G401 (cell line): ENCODE measurements at places on chromosomes 7 and 10. TPM values are rescaled to one million over a fixed set of nuclear protein-coding genes. Genes with fewer than 3 reads are reported as not detected.
A peak's percentile ranks its signal among the peaks of the same experiment; 100 is the strongest.

TMEM270 gene
- total RNA-seq = not detected in 2 replicates

SLC29A4 gene
- total RNA-seq = 12.5 and 15.1 TPM in 2 replicates

ABCB4 gene
- not detected in 2 replicates for total RNA-seq

VWDE gene
- total RNA-seq = 0.37 TPM in 1 of 2 replicates, not detected in the other

DNA sequence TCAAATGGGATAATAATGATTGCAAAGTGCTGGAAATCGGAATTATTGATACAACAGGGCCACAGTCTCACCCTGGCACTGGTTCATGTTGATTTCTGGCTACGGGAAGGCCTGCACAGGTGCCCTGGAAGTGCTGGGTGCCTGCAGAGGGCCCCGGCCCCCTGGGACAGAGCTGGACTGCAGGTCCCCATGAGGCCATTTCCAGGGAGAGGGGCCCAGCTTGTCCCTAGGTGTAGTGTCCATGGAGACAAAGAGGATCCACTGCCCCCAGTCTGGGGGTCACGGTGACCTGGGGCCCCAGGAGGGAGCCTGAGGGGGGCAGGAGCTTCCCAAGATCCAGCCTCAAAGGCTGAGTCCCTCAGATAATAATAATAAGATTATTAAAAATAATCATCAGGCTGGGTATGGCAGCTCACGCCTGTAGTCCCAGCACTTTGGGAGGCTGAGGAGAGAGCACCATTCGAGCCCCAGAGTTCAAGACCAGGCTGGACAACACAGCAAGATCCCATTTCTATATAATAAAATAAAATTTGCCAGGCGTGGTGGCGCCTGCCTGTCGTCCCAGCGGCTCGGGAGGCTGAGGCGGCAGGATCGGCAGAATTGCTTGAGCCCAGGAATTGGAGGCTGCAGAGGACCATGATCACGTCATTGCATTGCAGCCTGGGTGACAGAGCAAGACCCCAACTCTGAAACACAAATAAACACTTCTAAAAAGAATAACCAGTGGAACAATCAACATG is 98.1 kb downstream of the MICALL2 start:
- DNase-seq = no peak

CLDN12 gene
- 20.1 and 22.8 TPM in 2 replicates for total RNA-seq

SLC16A9 gene
- total RNA-seq = 10.2 and 12.9 TPM in 2 replicates

DNA sequence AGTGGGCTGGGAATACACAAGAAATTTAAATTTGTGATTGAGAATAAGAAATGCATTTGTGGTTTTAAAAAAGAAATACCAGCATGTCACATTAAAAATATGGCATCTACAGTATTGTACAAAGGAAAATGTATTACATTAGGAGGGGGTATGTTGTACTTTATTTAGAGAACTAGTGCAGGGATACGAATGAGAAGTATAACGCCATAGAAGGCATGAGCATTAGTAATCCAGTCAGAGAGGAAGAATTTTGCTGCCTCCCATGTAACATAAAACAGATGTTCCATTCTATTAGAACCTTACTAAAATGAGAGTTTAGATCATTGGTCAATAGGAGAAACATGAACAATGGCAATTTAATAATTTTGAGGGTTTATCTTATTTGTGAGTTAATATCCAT is 182.2 kb downstream of the ADK start:
- DNase-seq = no peak

RNF148 gene
- total RNA-seq = not detected in 2 replicates

LEP gene
- not detected in 2 replicates for total RNA-seq

- no peak for DNase-seq
Measured at GRCh38 chr7:16891874-16892643, 10.3 kb upstream of the AGR3 start.

DNA sequence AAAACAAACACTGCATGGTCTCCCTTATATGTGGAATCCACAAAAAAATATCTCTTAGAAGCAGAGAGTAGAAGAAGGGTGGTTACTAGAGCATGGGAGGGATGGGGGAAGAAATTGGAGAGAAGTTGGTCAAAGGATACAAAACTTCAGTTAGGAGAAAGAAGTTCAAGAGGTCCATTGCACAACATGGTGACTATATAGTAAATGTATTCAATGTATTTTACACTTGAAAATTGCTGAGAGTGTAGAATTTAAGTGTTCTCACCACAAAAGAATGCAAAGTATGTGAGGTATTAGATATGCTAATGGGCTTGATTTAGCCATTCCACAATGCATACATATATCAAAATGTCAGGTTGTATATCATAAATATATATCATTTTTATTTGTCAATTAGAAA is 232.0 kb upstream of the CELF2 start:
- DNase-seq = no peak

- no peak for DNase-seq
Measured at GRCh38 chr7:158060216-158060615, 527.4 kb downstream of the PTPRN2 start.

RSPH10B2 gene
- 0.80 and 6.6 TPM in 2 replicates for total RNA-seq

GRCh38 chr10:17101910-17102266 is 27.7 kb downstream of the CUBN start:
- no peak for DNase-seq

MBL2 gene
- 0.17 and 0.43 TPM in 2 replicates for total RNA-seq

- DNase-seq = no peak
Measured at GRCh38 chr10:73094986-73095480, 1.6 kb downstream of the P4HA1 start.

INA gene
- total RNA-seq = 26.6 and 41.8 TPM in 2 replicates

CALML3 gene
- total RNA-seq = not detected in 2 replicates

GRCh38 chr10:22837351-22837750 is 90.5 kb upstream of the ARMC3 start:
- DNase-seq = no peak

HABP2 gene
- not detected in 2 replicates for total RNA-seq

SLC26A5 gene
- total RNA-seq = not detected in 2 replicates

PPP1R9A gene
- 3.3 and 8.2 TPM in 2 replicates for total RNA-seq

GRCh38 chr7:80678707-80679106 is 40.3 kb downstream of the CD36 start:
- DNase-seq = no peak

DNA sequence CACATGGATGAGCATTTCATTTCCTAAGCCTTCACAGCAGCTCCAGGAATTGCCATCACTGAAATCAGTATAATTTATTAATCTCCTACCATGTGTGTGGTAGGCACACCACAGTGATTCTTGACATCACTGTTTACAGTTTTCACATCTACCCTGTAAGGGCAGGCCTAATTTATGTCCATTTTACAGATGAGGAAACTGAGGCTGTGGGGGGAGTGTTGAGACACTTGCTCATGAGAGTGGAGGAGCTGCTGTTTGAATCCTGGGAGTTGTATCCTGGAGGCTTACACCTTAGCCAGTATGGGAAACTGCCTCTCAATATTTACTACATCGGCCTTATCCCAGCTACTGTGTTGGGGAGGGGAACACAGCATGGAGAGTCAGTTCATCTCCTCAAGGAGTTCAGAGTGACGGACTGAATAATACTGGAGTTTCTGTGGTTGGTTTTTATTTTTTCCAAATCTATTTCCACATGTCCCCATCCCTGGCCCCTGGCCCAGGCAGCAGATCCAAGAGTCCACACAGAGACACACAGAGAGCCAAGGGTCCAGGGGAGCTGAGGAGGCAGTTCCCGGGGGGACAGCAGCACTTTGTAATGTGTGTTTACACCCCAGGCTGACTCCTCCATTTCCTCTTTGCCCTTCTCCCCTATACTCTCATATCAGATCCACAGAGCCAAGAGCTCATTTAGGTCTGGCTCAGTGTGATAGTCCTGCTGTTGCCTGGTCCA is 13.2 kb downstream of the UBTD1 start:
- DNase-seq = no peak

DNA sequence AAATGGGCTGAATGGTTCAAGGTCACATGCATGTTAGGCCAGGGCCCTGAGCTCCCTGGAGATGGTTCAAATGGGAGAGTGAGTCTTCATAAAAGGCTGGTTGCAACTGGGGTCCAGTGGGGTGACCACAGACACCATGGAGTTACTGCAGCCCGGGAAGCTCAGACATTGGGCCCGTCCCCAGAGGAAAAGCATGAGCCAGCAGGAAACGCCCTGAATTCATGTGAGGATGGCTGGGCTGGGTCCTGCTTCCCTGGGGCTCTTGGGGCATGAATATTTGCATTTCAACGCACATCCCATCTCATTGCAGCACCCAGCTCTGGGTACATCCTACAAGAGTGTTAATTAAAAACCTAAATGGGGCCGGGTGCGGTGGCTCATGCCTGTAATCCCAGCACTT is 549.0 kb downstream of the TCERG1L start:
- no peak for DNase-seq

DNA sequence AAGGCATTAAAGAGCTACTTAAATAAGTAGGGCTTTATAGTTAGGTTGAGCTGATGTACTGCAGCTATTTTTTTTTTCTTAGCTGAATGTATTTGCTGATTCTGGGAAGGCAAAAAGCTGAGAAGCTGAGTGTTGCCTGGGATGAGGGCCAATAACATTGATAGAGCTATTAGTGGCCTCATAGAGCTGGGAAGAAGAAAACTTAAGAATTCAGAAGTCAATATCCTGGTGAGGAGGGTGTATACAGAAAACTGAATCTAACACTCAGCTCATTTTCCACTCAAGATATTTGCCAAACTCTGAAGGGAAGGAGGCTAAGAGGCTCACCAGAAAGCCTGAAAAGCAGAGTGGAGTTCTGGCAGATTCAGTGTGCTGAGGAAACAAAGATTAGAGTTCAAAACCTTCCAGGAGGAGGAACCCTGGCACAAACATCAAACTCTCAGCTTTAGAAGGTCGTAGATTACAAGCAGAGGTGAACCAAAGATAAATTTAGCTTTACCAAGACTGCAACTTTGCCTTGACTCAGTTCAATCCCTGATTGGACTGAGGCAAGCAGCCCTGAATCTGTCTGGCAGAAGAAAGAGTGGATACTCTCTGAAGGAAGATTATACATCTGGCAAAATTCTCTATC is 11.3 kb downstream of the PPP1R3C start:
- DNase-seq = no peak

- no peak for DNase-seq
Measured at GRCh38 chr10:133157662-133158436, 2.2 kb upstream of the KNDC1 start.

NEBL gene
- 46.3 and 46.7 TPM in 2 replicates for total RNA-seq

DNA sequence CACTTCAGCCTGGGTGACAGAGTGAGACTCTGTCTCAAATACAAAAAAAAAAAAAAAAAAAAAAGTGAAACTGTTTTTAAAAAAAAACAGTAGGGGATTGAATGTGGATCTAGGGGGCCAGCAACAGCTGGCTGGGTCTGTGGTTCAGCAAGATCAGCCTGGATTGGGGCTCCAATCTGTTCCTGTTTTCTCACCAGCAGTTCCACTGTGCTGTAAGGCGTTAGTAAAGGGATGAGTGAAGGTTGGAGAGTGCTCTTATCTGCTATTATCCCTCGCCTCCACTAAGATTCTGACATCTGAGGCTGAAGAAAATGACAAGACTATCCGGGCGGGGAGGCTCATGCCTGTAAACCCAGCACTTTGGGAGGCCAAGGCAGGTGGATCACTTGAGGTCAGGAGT is 41.6 kb upstream of the GTF2IRD1 start:
- no peak for DNase-seq

DNA sequence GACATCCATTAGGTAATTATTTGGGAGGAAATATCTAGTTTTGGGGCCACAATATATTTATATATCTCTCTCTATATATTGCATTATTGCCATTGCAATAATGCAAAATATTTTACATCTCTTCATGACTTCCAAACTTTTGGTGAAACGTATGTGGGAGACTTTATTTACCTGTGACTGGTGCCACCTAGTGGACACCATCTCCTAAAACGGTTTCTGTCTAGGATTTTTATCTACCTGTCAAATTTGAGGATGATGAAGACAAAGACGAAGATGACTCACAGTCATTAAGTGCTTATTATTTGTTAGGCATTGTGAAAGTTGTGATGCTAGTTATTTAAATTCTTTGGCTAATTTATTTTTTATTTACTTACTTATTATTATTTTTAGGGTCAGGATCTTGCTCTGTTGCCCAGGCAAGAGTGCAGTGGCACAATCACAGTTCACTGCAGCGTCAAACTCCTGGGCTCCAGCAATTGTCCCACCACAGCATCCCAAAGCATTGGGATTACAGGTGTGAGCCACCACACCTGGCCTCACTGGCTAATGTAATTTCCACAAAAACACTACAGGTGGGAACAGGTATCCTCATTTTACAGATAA is 18.7 kb upstream of the CBLL1 start:
- peak; percentile 82 for DNase-seq

ANKRD30A gene
- total RNA-seq = not detected in 2 replicates

SLC13A1 gene
- not detected in 2 replicates for total RNA-seq

- DNase-seq = no peak
Measured at GRCh38 chr10:92404612-92405418, 113.8 kb downstream of the MARCHF5 start.

- no peak for DNase-seq
Measured at GRCh38 chr7:120431016-120431415, 158.0 kb downstream of the KCND2 start.

- DNase-seq = no peak
Measured at GRCh38 chr10:104349623-104350126, 4.0 kb upstream of the CFAP58 start.

DNA sequence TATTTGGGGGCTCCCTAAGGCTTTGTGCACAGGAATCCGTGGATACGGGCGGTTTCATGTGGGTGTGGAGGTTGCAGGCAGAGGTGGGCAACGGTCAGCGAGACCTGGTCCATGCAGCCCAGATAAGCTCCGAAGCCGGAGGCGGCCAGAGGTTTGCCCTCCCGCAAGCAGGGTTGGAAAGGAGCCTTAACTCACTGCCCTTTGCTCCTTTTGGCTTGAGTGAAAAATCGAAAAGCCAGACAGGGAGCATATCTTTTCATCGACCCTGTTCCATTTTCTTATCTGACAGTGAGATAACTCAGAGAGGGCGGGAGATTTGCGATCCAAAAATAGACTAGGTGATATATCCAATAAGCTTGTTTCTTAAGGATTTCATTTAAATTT is 1.5 kb downstream of the GRM3 start:
- DNase-seq = no peak

MAT1A gene
- 2.1 and 3.9 TPM in 2 replicates for total RNA-seq

DNA sequence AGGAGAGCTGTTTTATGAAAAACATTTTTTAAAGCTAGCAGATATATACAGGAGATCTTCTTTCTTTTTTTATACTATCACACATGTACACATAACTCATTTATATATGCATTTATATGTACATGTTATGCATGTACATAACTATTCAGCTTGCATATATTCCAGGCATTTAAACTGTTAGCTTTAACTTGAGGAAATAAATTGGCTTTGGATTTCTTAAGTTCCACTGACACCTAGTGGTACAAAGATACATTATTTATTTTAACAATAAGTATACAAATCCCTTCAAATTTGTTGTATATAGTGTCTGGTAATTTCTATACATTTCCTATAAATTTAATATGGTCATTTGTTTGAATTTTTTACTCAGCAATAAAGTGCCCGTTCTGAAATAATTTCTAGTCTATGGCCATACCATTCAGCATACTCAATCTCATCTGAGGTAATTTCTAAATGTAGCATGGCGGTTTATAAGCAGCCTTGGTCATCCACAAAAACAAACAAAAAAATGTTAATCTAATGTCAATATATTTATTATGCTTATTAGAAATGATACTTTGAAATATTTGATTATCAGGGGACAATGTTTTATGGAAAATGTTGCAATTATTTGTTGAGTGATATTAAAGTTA is 11.6 kb downstream of the ZDHHC6 start:
- DNase-seq = peak; percentile 19

TAS2R41 gene
- total RNA-seq = not detected in 2 replicates
